ENCODE measurements at places on chromosomes 3 and 15.
A peak's percentile ranks its signal among the peaks of the same experiment; 100 is the strongest.

- no peak for DNase-seq
Observed at GRCh38 chr3:187989575-187990153, 164.3 kb upstream of the LPP start.

DNA sequence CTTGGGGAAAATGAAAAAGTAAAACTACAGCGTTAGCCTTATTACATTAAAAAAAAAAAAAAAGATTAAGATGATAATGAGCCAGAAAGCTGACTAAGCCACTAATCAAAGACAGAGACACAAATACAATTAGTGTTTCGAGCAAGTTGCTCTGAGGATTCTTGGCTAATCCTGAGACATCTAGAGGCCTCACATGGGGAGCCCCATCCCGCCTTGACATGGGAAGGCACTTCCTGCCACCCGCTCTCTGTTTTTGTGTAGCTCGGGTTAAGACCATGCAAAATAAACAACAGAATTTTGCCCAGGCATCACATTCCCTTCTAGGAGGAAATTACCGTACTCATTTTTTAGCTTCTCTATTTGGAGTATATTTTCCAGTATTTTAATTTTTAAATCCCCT, 15.3 kb downstream of the HESX1 start:
- DNase-seq, result no peak

DNA sequence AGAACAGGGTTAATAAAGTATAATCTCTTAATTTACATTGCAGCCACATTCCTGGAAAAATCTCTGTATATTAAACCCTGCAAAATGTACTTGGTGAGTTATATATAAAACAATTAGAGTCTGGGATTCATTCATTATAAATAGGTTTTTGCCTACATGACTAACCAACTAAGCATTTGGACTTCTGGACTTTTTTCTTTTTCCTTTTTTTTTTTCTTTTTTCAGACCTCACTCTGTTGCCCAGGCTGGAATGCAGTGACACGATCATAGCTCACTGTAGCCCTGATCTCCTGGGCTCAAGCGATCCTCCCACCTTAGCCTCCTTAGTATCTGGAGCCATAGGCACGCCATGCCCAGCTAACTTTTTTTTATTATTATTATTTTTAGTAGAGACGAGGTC, 4.5 kb downstream of the DNAJC13 start:
- no peak for DNase-seq

DNA sequence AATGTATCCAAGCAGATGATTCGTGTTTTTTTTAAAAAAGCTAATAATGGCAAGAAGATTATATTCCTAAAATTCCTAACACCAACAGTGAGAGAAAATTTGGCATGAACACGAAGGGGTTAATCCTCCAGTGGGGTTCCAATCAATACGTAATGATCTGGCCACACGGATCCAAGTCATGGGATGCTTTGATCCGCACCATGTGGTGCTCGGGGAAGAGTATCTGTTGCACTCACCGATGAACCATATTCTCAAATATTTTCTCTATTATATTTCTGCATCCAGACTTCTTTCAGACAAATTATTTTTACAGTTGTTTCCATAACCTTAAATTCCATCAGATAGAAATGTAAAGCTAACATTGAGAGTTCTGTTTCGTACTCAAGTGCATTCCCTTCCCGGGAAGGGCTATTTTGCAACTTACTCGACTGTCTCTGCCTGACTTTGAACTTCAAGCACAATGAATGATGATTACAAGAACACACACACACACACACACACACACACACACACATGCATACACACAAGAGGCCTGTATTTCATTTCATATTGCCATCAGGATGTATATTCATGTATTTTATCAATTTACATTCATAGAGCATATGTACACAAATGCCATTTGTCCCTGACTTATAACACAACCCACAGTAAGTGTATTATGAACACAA, 567.2 kb downstream of the FOXP1 start:
- no peak for DNase-seq

DNA sequence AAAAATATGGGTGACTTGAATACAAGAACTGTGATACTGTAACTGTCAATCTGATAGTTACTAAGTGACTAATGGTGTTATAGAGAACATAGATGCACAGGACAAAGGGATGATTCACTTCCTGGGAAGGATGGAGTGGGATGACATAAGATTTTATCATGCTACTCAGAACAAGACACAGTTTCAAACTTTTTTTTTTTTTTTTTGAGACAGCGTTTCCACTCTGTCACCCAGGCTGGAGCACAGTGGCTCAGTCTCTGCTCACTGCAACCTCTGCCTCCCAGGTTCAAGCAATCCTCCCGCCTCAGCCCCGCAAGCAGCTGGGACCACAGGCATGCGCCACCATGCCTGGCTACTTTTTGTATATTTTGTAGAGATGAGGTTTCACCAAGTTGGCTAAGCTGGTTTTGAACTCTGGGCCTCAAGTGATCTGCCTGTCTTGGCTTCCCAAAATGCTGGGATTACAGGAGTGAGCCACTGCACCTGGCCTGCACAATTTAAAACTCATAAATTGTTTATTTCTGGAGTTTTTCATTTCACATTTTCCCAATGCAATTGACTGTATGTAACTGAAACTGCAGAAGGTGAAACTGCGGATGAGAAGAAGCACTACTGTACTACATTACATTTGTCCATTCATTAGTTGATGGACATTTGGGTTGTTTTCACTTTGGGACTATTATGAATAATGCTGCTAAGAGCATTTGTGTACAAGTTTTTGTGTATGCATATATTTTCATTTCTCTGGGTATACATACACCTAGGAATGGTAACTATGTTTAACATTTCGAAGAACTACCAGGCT, 40.6 kb downstream of the ADIPOQ start:
- no peak for DNase-seq

DNA sequence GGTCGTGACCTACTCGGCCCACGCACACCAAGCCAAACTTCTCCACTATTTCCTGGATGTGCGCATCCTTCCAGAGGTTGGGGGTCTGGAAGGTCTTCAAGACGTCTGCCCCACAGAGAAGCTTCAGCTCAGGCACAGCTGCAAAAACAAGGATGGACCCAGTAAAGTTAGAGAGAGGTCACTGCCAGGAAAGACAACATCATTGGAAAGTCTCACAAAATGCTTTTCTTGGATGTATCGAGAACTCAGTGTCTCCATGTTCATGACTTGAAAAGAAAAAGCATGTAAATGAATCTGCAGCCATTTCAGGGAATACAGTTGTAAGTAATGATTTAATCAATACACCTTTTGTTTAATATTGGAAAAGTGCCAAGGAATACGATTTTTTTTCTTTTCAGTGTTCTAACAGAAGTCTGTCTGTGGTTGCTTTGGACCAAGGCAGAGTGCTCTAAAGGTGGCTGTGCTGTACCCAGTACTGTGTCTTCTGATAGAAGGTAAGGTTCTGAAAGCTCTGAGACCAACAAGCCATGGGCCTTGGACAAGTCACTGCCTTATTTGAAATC, 21.8 kb upstream of the RBP1 start:
- no peak for DNase-seq

GRCh38 chr3:109224333-109224732, 87.8 kb downstream of the C3orf85 start:
- DNase-seq, result no peak

GRCh38 chr15:66240240-66240794, 13.2 kb downstream of the MEGF11 start:
- DNase-seq, result no peak

DNA sequence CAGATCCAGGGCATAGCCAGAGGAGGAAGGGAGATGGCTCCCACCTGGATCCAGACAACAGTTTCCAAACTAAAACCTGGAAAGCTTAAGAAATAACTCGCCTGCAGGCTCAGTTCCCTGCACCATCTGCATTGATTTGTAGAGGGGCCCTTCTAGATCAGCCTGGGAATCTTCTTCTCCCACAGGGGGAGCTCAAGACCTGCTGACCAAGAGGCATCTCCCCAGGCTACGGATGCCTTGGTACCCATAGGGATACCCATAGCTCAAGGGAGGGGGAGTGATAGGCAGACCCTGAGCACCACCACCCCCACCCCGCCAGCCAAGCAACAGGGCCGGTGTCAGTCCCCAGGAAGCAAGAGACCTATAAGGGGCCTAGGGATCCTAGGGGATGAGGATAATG, 28.0 kb upstream of the DCLK3 start:
- DNase-seq, result no peak

DNA sequence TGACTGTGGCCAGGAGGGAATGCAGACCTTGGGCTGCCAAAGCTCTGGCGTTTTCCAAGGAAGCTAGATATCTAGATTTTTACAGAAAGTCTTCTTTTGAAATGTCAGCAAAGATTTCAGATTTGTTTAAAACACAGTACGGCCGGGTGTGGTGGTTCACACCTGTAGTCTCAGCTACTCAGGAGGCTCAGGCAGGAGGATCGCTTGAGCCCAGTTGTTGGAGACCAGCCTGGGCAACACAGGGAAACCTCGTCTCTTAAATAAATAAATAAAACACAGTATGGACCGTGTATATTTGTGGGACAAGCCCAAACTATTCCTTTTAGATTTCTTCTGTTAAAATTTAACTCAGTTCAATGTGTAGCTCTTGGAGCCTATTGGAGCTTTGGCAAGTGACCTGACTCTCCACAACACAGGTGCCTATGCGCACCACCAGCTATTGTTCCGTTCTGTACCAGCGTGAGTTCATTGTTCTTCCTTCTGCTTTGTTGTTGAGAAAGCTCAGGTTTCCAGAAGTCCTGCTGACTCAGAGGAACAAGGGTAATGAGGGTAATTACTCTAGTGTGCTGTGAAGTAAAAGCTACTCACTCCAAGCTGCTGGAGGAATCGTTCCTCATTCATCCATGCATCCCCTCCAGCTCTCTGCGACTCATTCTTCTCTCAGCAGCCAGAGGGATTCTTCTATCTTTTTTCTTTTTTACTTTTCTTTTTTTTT, 73.1 kb upstream of the SLC6A6 start:
- peak; percentile 34 for DNase-seq

- no peak for DNase-seq
Observed at GRCh38 chr15:79064496-79064895, 26.1 kb downstream of the RASGRF1 start.

GRCh38 chr3:65391068-65391467, 647.6 kb downstream of the MAGI1 start:
- DNase-seq, result no peak

- no peak for DNase-seq
Observed at GRCh38 chr15:57580866-57581265, 10.8 kb upstream of the MYZAP start.

GRCh38 chr15:45914425-45914824, 279.6 kb downstream of the SQOR start:
- no peak for DNase-seq

- no peak for DNase-seq
Observed at GRCh38 chr3:162376761-162377160, 880.2 kb downstream of the OTOL1 start.

DNA sequence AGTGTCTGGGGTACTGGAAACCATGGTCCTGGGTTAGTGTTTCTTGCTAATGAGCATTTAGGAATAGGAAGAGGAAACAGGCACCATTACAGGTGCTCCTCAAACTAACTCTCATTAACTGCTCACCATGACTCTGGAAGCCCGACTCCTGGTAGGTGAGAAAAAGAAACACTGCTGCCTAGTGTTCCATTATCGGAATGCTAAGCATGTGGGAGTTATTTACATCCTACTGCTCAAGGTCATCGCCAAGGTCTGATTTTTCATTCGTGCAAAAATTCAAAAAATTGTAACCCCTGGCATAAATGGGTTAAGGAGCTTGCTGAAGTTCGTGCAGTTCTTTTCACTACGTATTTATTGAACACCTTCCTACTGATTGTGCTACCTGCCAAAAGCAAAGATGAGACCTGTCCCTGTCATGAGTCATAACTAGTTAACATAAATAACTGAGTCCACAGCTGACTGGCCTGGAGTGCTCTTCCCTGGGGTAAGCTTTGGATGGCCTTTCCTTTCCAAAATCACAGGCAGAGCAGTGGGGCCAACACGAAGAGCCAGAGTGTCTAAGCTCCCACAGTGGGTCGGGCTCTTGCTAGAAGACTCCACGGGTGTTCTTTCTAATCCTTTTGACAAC, 22.7 kb upstream of the PAQR5 start:
- DNase-seq, result no peak

DNA sequence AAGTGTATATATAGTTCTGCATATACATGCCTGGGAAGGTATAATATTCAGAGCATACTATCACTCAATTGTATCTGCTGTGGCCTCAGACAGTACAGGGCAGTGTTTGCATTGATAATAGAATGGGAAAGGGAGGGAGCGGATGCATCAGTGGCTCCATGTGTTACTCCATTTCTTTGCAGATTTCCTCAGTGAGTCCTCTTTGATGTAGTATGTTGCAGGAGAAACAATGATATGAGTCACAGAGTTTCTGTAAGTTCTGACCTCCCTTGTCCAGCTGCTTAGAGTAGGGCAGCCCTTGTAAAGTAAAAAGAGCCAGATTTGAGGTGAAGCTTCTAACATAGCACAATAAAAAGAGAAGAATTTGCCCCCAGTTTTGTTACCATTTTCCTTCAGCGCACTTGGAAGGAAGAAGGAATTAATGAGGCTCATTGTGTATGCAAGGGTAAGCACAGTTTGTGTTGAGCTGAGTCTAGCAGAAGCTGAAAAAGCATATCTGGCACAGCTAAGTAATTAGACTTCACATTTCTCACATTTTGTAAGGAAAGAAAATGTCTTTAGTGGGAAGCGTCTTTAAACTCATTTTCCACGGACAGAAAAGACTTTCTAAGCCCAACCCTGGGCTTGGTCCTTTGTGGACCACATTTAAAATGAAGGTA, 555.8 kb upstream of the IL12A start:
- no peak for DNase-seq

DNA sequence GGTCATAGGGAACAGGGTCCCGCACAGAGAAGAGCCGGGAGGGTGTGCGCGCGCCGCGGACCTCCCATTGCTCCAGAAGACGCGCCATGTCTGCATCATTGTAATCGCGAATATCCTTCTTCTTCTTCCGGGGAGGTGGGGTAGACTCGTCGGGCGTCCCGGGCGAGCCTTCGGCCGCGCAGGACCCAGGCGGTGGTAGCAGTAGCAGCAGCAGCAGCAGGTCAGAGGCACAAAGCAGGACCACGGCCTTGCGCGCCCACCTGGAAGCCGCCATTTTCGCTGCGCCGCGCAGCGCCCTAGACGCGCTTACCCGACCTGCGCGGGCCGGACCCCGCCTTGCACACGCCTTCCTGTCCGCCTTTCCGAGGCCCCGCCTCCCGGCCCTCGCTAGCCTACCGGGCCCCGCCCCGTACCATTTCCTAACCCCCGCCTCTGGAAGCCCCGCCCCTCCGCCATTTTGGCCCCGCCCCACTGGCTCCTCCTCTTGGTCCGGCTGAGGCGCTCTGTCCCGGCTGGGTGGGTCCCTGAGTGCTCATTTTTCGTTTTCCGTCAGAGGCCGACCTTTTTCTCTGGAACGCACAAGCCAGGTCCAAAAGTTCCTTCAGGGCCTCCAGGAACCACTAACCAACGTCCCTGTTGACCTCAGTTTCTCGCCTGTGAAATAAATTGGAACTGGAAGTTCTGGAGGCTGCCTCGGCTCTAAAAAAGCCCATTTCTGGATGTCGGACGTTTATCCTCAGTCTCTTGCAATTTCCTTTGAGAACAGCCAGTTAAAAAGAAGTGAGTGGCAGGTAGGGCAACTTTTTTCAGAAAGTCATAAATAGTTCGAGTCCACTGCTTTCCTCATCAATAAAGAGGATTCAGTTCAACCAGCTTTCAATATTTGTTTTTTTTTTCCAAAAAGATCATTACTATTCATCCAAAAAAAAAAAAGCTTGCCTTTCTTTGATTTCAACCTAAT, at the start of gene MESD:
Gene MESD, minus strand, starts transcription at position 302 of the 961 bp plus-strand sequence. Its CDS starts 28 bp downstream, at position 274.
- DNase-seq, result peak; percentile 63

- no peak for DNase-seq
Observed at GRCh38 chr3:45618081-45618509, 23.5 kb downstream of the LIMD1 start.

Data from NCI-H1436 treated with DMSO at 0.1 percent for 48 hours (cell line).